ENCODE measurements at places on chromosomes 13 and 19.

DNA sequence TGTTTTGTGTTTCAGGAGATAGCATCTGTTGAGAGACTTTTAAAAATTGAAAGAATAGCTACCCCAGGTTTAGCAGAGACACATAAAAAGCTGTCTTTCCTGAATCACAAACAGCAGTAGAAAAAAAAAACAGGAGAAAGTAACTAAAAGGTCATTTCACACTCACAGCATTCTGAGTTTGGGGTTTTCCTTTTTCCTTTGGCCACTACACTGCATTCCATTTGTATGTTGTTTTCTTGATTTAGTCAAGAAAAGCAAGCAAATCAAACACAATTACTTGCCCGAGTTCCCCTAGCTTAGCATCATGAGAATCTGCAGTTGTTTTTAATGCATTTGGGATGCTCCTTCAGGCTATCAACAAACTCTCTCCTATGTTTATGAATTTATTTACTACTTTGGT lies 161.0 kb downstream of the KCTD12 start:
- no peak for DNase-seq

DNA sequence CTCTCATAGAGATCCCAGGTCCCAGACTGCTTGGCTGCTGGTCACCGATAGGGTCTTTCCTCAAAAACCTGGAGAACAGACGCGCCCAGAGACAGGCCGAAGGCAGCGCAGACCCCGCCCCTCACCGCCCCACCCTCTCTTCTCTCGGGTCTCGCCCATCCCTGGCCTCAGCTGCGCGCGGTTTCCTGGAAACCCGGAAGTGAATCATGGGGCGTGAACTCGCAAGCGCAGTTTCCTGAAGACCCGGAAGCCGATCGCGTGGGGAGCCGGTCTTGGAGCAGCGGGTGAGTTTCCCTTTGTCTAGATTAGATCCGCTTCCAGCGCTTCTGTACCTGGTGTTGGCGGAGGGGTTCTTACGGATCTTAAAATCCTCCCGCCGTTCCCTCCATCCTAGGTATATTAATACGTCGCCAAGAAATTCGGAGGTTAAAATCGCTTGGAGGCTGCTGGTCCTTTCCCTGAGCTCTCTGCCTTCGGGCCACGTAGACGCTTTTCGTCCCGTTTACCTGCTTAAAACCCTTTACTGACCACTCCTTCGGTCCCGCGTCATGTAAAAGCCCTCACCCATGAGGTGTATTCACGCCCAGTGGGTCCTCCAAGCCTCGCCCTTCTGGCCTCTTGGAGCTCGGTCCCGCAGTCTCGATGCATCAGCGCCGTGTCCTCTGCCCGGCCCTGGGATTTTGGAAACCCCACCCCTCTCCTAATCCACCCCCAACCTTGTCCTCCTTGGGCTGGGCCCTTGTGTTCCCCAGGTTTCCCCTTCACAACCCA lies at the start of gene ZNF578:
TSS of gene ZNF578 (plus strand) at position 230 of the 771 bp plus-strand sequence. CDS start 48,293 bp downstream, outside the sequence.
- peak; percentile 48 for DNase-seq

DNA sequence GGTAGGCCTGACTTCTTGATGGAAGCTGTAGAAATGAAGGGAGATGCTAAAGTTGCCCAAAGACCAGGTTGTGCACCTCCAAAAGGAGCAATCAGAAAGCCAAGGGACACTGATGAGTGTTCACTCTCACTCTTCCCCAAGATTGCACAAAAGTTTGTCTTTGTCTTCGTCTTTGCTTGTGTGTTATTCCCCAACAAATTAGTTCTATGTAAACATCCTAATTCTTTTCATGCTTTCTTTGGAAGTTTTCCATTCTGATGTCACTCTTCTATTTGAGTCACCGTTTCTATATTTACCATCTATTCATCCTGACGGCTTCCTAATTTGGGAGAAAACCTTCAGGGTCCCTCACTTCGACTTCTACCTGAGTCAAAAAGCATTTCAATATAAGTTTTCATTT lies 3.7 kb upstream of the TMEM272 start:
- DNase-seq = no peak

DNA sequence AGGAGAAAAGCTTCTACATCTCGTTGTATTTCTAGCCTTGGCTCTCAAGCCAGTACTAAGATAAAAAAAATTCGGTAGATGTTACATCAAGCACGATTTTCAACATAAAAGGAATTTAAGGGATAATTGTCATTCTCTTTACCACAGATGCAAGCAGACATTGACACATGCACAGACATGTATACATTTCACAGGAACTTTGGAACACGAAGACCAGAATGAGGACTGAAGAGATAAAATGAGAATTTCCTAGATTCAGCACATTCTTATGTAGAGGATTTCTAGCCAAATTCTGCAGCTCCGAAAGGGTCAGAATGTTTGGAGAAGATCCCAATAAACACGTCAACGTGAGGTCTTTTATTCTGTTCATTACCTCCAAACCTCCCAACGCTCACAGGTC lies 284.5 kb upstream of the ARGLU1 start:
- DNase-seq = no peak

DNA sequence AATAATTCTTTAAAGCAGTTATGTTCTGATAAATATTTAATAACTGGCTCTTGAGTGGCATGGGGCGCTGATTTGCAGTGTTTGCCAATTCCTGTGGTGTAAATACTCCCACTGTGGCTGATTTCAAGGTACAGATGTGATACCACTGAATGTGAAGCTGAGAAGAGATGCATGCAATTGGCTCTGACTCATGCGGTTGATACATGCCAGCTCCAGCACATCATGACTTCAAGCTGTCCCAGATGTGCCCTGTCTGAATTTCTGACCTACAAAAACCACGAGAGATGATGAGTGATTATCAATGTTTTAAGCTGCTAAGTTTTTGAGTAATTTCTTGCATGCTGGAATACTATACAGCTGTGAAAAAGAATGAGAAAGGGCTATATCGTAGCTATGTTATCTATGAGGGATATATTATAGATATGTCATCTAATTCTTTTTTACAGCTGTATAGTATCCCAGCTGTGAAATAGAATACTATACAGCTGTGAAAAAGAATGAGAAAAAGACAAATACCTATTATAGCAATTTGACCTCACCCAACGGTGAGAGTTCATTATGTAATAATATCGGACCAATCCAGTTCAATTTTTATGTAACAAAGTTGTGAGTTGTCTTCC lies 7.6 kb upstream of the ACSBG2 start:
- DNase-seq = no peak

DNA sequence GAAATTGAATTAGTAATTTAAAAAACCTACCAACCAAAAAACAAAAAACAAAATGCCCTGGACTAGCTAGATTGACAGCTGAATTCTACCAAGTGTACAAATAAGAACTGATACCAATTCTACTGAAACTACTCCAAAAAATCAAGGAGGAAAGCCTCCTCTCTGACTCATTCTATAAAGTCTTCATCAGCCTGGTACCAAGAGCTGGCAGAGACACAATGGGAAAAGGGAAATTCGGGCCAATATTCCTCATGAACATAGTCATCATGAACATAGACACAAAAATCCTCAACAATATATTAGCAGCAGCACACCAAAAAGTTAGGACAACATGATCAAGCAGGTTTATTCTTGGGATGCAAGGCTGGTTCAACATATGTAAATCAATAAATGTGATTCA lies 2667.7 kb upstream of the PCDH20 start:
- no peak for DNase-seq

- DNase-seq = no peak
Observed at GRCh38 chr13:49245101-49245500, 2.6 kb upstream of the CDADC1 start.

DNA sequence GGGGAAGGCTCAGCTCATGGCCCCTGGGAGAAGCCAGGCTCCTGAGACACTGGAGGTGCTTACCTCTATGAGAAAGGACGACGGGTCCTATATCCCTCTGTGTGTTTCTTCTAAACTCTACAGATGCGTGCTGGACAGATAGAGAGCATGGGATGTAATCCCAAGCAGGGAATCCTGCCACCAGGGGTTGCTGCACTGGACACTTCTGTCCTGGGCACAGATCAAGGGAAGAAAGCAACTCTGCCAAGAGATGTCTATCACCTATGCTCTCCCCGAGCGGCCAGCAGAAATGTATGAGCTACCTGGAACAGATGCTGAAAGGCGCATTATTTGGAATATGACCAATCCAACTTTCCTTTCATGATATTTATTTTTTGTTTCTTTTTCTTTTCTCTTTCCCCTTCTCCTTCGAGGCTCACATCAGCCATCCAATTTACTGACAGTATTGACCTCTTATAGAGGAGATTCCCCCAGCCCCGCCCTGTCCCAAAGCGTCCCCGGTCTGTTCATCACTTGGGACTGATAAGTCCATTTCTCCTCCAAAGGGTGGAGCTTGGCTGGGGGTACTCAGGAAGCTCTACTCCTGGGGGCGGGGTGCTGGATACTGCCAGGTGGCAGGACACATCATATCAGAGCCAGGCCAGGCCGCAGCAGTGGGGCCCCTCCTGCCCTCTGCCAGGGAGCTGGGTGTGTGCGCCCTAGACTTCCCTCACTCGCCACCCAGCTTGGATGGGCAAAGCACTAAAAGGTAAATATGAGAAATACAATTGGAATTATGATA lies 34.2 kb downstream of the TSHZ3 start:
- DNase-seq = no peak

DNA sequence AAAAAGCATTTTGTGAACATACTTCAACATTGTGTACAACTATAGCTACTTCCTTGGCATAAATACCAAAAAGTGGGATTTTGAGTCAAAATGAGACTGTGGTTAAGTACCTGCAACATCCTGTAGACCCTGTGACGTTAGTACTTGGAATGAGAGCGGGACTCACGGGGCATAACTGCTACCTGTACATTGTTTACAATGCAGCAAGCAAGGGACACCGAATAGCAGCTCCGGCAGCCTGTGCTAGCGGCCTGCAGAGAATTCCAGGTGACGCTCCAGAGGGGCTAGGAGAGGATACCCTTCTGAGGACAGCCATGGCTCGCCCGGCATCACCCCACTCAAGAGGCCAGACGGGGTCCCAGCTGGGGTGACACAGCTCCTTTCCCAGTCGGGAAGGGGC lies 824 bp upstream of the ZNF331 start:
- DNase-seq = no peak

DNA sequence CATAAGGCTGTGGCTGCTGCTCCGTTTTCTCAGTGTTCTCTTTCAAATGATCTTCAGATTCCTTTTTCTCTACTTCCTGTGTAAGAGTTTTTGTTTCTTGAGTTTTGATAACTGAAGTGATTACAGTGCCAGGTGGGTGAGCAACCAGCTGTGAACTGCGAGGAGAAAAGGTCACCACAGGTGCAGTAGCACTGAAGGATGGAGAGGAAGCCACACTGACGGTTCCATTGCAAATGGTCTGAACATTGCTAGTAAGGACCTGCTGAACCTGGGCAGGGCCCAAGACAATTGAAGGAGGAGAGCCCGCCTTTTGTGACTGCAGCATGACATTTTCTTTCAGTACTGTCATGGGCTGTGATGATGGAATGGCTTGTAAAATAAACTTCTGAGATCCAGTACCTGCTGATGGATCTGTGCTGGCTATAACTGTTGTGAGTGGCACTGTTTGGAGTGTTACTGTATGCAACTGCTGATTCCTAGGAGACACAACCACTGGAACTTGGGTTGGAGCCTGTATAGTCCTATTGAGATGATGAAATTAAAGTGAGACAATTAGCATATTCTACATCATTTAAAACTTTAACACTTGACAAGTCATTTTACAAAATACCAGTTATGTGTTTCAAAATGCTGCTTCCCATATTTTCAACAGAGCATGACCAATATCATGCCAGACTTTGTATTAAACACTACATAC lies 85.5 kb downstream of the ELF1 start:
- no peak for DNase-seq

- no peak for DNase-seq
Observed at GRCh38 chr13:40539576-40540327, 126.7 kb downstream of the FOXO1 start.

DNA sequence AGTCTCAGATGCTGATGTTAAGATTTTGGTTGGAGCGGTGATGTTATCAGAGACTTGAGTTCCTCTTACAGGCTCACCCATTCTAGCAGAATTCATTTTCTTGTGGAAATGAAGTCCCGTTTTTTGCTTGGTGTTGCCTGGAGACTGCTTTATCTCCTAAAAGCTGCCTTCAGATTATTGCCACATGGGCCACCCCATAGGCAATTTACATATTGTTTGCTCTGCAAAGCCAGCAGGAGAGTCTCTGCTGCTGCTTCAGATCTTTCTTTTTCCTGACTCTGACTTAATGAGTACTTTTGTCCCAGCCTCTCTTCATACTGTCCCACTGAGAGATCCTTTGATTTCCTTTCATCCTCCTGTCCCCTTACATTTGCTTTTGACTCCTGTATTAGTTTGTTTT lies 114.6 kb downstream of the TDRD3 start:
- DNase-seq = no peak

DNA sequence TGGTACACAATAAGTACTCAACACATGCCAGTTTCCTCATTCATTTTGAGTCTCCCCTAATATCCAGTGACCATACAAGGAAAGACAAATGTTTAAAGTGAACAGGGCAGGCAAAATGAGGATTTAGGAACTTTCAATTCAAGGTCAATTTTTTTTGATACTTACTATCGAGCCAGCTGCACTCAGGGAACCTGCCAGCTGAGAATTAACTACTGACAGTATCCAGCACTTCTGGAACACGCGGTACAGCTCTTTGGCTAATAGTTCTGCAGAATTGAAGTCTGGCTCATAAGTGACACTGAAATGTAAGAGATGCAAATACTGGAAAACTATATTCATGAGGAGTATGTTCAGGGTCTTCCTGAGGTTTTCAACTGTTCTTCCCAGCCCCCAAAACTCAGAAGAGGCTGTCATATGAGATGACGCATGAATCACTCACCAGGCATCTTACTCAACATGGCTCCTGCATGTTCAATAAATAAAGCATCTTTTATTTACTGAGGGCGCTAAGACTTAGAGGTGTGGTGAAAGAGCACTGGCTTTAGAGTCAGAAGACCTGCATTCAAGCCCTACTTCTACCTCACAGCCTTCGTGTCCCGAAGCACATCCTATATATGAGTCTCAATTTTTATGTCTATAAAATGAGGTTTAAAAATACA lies 25.6 kb downstream of the RUBCNL start:
- DNase-seq = no peak

DNA sequence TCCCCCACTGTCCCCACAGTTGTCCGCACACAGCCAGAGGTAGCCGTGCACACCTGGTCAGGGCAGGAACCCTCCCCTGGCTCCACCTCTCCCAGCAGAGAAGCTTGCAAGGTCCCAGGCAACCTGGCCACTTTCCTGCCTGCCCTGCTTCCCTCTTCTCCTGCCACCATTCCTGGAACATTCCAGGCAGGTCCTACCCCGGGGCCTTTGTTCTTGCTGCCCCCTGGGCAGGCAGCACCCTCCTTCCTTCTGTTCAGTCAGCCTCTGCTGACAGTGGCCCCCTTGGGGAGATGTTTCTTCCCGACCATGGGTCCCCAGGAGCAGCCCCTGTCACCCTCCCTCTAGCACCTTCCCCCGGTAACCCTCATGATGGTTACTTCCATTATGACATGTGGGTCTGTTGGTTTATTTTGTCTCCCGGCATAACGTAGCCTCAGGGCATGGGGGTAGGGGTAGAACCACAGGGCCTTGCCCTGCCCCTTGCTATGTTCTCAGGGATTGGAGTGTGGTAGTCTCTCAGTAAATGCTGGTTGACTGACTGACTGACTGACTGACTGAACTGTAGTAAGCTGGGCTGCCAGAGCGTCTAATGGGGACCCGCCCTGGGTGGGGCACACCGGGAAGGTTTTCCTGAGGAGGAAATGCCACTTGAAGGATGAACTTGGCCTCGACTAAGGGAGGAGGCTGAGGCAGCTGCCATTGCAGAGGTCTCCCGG lies 10.8 kb downstream of the PAK4 start:
- no peak for DNase-seq

Measured in activated T-cell treated with anti-CD3 and anti-CD28 coated beads for 4 hours (primary cell).